Right kidney (tissue), 9 donors: ENCODE measurements at places on chromosomes 12 and 14.

GRCh38 chr14:81222691-81223090 is 1.9 kb upstream of the GTF2A1 start:
- DNase-seq = no peak

- no peak for DNase-seq
Observed at GRCh38 chr14:43671716-43672485, 835.2 kb downstream of the FSCB start.

GRCh38 chr14:75519826-75520728 is 2.2 kb upstream of the BATF start:
- DNase-seq = no peak

DNA sequence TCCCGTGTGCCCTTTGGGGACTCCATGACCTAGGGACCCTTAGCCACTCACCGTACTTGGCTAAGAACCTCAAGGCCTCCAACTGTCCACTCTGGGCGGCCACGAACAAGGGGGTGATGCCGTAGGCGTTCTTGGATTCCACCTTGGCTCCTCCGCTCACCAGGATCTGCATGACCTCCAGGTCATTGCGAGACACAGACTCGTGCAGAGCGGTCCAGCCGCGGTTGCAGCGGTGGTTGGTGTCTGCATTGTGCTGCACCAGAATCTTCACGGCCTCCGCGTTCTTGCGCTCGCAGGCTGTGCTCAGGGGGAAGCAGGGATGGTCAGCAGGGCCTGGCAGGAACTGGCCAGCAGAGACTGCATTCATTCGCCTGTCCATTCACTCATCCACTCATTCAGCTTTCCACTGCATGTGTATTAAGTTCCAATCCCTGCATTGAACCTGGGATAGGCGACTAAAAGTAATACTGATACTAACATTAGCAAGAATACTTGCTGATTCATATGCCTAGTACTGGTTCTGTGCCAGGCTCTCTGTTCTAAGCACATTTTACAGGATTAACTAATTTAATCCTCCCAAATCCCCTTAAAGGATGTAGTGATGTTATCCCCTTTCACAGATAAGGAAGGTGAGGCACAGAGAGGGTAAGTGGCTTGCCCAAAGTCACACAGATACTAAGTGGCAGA is 23.9 kb downstream of the FAM181A start:
- no peak for DNase-seq

- DNase-seq = no peak
Observed at GRCh38 chr12:3726456-3726855, 26.5 kb downstream of the CRACR2A start.

DNA sequence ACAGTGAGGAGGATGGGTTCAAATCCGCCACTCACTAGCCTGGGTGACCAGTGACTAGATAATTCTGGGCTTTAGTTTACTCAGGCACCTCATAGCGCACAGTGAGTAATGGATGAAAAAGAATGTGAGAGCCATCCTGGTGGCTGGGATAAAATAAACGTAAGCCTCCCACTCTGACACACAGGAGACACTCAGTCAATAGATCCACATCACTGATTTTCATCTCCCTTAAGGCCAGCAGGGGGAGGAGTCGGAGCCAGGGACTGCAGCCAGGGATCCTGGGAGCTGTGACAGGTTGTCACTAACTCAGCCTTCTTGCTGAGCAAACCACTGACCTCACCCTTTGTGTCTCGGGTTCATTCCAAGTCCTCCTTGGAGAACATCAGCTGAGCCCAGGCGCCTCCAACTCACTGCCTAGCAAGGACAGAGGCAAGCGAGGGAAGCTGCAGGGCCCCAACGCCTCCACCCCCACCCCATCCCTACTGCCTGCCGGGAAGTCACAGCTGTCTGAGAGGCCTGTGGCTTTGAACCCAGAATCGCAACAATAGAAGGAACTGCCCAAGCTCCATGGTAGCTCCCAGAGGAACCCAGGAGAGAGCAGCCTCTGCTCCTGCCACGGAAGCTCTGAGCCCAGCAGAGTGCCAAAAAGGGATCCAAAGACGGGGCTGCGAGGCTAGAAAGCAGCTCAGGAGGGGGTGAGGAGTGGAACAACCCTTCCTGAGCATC is 30.7 kb downstream of the PXN start:
- peak; percentile 64 for DNase-seq

DNA sequence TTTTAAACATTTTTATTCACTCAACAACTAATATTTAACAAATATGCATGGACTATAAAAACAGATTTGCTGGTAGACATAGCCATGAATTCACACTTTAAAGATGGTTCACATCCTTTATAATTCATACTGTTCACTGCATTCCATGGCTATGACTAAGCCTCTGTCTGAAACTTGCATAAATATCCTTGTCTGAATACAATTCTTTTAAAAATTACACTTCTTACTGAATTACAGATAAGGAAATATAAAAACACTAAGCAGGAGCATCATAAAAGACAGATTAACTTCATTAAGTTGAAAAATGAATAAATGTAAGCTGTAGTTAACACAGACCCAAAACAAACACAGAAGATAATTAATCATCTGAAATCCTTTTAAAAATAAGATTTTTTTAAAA is 53.8 kb downstream of the GXYLT1 start:
- no peak for DNase-seq

- DNase-seq = no peak
Observed at GRCh38 chr14:24695265-24696241, 61.6 kb upstream of the GZMB start.

GRCh38 chr12:54363618-54364017 is 668 bp downstream of the GPR84 start:
- no peak for DNase-seq

DNA sequence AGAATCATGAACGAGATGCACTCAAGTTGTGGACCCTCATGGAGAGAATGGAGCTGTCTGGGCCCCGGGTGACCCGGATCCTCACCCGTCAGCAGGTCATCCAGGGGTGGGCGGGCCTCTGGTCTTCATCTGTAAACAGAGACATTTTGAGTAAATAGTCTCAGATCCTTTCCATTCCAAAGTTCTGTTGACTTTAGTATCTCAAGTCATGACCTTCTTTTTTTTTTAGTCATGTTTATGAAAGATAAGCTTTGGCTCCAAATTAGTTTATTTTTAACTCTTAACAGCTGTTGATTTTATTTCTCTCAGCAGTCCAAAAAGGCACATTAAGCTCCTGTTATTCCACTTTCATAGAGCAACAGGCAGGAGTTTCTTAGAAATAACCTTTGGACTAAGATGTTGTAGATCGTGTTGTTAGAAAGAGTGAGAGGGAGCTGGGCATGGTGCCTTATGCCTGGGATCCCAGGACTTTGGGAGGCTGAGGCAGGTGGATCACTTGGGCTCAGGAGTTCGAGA is 48.9 kb upstream of the AMN start:
- no peak for DNase-seq

- no peak for DNase-seq
Observed at GRCh38 chr14:81811705-81812269, 278.1 kb upstream of the SEL1L start.

DNA sequence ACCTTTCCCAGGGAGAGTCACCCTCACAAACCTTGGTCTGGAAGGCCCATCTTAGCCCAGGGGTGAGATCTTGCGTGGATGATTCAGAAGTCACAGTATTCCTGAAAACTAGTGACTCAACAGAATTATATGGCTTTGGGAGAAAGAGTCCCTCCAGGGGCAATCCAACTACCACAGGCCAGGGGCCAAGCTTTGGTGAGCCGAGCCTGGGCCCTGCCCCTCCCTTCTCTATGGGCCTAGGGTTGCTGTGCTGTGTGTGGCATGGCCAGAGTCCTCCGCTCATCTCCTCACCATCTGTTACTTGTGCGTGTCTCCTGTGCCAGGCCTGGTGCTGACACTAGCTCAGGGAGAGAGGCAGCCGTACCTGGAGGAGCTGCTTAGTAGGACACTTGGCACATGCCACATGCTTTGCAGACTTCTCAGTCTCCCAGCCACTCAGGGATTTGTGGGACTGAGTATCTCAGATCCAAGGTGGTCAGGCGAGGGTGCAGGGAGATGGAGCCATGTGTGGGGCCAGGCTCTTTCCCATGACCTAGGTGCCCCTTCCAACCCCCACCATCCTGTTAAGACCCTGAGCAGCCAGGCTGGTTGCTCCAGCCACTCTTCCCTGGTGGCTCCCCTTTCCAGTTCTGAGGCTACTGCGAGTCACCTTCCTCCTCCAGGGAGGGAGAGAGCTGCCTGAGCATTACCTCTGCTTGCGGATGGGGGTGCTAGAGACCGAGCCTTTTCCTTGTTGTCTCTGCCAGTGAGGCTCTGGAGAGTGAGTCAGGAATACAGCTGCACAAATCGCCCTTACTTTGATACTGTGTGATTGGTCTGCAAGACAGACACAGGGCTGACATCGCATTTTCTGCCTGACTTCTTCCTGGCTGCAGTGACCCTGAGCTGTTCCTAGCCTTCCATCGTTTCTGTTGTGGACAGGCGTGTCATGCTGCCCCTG is 94.1 kb downstream of the SLC25A47 start:
- peak; percentile 43 for DNase-seq

GRCh38 chr14:68082698-68083291 is 263.2 kb downstream of the RAD51B start:
- no peak for DNase-seq

GRCh38 chr12:44972746-44973421 is 78.0 kb downstream of the DBX2 start:
- DNase-seq = peak; percentile 1

GRCh38 chr12:116265351-116266147 is 11.9 kb downstream of the MED13L start:
- DNase-seq = no peak

GRCh38 chr12:12997156-12997555 is 2.9 kb downstream of the HEBP1 start:
- no peak for DNase-seq

- no peak for DNase-seq
Observed at GRCh38 chr12:21566223-21566906, 38.3 kb downstream of the GYS2 start.

DNA sequence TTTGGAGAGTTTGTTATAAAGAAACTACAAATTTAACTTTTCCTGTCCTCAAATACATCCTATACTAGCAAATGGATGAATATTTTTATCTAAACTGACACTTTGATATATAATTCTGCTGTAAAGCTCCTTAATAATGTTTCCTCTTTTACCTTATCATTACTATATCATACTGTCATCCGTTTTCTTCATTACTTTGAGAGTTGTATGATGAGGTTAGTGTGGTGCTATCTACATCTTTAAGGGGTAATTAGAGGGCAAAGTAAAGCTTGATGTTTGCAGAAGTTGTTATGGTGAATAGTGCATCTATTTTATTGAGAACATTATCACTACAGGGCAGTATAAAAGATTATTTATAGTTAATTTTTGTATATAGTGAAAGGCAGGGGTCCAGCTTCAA is 36.1 kb downstream of the LIN7A start:
- DNase-seq = no peak

DNA sequence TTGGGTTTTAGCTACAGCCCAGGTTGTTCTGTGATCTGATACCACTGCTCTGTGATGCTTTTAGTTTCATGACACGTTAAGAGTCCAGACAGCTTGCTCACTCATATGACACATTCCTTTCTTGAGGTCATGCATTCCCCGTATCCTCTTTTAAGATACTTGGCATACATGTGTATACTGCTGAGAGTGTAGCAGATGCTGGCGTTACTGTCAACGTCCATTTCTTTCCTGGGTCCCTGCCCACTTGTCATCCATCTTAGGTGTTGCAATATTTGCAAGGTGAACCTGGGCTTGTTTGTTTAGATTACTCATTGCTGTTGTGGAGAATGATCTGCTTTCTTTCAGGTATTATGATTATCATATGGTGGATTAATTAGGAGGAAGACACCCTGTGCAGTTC is 9.1 kb upstream of the EMP1 start:
- DNase-seq = no peak

GRCh38 chr14:100246809-100247428 is 8.0 kb downstream of the YY1 start:
- peak; percentile 31 for DNase-seq

GRCh38 chr14:104431351-104431928 is 148.1 kb upstream of the C14orf180 start:
- no peak for DNase-seq

DNA sequence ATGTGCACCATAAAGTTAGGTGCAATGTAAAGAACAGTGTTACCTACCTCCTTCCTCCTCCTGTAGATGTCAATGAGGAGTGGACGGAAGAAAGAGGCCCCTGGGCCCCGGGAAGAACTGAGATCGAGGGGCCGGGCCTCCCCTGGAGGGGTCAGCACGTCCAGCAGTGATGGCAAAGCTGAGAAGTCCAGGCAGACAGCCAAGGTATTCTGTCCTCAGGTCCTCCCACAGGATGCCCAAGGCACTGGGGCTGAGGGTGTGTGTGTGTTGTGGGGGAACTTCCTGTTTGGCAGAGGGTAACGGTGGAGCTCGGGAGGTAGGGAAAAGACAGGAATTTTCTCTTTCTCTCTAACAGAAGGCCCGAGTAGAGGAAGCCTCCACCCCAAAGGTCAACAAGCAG is 6.4 kb downstream of the ATN1 start:
- DNase-seq = no peak

DNA sequence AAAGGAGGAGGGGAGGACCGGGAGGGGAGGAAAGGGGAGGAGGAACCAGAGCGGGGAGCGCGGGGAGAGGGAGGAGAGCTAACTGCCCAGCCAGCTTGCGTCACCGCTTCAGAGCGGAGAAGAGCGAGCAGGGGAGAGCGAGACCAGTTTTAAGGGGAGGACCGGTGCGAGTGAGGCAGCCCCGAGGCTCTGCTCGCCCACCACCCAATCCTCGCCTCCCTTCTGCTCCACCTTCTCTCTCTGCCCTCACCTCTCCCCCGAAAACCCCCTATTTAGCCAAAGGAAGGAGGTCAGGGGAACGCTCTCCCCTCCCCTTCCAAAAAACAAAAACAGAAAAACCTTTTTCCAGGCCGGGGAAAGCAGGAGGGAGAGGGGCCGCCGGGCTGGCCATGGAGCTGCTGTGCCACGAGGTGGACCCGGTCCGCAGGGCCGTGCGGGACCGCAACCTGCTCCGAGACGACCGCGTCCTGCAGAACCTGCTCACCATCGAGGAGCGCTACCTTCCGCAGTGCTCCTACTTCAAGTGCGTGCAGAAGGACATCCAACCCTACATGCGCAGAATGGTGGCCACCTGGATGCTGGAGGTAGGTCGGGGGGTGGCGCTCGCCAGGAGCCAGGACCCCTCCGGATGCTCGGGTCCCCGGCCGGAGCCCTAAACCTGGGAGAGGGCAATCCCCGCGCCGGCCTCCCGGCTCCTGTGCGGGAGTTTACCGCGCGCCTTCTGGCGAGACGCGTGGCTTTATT is at the start of gene CCND2:
Gene CCND2 (plus strand): TSS at position 111 of the 744 bp plus-strand sequence. CDS start 279 bp downstream, at position 390.
- peak; percentile 88 for DNase-seq

- peak; percentile 78 for DNase-seq
Observed at GRCh38 chr14:102539544-102540314, 30.2 kb upstream of the ANKRD9 start.

DNA sequence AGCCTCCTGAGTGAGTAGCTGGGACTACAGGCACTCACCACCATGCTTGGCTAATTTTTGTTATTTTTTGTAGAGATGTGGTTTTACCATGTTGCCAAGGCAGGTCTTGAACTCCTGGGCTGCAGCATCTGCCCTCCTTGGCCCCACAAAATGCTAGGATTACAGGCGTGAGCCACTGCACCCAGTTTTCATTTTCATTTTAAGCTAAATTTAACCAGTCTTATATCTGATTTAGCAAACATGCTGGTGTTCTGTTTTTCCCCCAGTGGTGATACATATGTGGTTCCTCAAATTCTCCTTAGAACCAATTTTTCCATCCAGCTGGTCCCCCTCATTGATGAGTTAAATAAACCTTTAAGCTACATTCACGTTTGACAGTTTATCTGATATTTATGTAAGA is 43.8 kb upstream of the BICD1 start:
- DNase-seq = no peak

- no peak for DNase-seq
Observed at GRCh38 chr12:111038077-111038476, 117.7 kb upstream of the MYL2 start.
